Peyer's patch (tissue), 4 donors: ENCODE measurements at places on chromosomes 4 and X. TPM values are rescaled to one million over a fixed set of nuclear protein-coding genes. Genes with fewer than 3 reads are reported as not detected.

Gene ODAPH
- total RNA-seq: not detected

DNA sequence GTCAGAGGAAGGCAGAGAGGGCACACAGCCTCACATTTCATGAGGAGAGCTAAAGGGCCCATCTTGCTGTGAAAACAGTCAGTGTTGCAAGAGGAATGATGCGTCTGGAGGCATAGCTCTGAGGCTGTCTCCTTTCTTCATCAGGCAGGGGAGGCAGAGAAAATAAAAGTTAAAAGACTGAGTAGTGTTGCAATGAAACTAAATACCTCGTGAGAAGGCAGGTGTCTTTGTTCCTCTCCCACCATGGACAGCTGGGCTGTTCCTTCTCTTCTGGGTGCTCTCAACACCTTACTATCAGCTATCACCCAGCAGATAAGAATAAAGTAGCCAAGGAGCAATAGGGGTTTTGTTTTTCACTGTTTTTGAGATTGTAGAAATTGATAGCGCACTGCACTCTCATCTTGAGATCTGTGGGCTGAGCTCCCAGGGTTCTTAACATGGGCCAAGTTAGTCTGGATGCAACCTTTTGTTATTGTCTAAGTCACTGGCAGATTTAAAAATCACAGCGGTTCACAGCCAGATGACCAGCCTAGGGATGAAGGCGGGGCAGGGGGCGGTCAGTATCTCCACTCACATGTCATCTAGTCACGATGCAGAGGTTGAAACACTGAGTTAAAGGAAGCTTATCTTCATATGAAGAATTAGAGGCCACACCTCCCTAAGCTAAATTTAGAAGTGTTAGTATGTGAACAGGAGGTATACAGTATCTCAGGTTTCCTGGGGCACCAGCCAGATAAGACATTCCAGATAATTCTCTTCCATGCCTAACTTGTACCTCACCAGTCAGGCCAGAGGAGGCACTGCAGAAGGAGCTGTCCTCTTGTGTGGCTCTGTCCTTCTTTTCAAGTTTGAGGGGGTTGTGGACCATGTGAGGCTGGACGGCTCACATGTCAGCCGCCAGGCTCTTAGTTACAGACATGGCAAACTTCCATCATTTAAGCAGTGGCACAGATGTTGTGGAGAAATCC lies 36.9 kb downstream of the PARM1 start:
- H3K36me3 ChIP-seq: no peaks in the 10 kb centered on the region
- H3K27ac ChIP-seq: no peak overlapping the region
- H3K27me3 ChIP-seq: no peaks in the 10 kb centered on the region
- no peak overlapping the region for H3K4me3 ChIP-seq
- DNase-seq: no peak
- H3K4me1 ChIP-seq: no peaks in the 10 kb centered on the region

Gene MSANTD1
- total RNA-seq: 1.3 TPM

- H3K27me3 ChIP-seq: no peaks in the 10 kb centered on the region
- H3K4me3 ChIP-seq: no peak overlapping the region
- no peaks in the 10 kb centered on the region for H3K36me3 ChIP-seq
These were observed 182.7 kb upstream of the PAQR3 start for GRCh38 chr4:79121875-79122358.

GRCh38 chrX:109920325-109920724 lies 82.6 kb upstream of the TMEM164 start:
- H3K27ac ChIP-seq: no peak overlapping the region
- no peaks in the 10 kb centered on the region for H3K27me3 ChIP-seq
- DNase-seq: no peak
- H3K4me3 ChIP-seq: no peak overlapping the region
- no peaks in the 10 kb centered on the region for H3K36me3 ChIP-seq
- H3K4me1 ChIP-seq: no peaks in the 10 kb centered on the region

- H3K4me1 ChIP-seq: no peaks in the 10 kb centered on the region
- H3K27me3 ChIP-seq: no peaks in the 10 kb centered on the region
- no peak for DNase-seq
- H3K36me3 ChIP-seq: no peaks in the 10 kb centered on the region
- no peak overlapping the region for H3K4me3 ChIP-seq
These were observed 18.4 kb upstream of the CTSO start for GRCh38 chr4:155972098-155972497.

DNA sequence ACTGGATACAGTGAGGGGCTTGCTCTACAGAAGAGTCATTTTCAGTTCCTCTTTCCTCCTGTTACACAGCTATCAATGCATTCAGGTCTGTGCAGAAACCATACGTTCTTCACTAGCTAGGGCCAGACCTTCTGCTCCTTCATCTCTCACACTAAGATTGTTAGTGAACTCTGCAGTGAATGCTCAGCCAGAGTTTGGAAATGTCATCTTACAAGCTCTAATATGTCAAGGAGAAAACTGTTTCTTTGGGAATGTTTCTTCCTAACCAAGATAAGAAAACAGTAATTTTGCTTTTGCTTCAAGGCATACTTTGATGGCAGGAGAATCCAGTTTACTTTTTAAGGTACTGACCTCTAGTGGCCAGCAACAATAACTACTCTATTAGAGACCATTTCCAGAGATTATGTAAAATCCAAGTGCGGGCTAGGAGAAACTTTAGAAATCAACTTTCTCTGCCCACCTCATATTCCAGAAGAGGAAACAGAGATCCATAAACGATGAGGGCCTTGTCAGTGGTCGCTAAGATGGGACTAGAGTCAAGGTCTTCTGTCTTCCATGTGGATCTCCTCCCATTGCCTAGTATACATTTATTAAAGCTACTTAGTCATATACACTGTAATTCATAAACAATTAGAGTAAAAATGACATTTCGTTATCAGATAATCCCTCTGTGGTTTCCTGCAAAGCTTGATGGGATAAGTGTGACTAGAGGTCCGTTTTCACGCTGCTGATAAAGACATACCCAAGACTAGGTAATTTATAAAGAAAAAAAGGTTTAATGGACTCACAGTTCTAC lies 12.1 kb upstream of the CC2D2A start:
- no peak overlapping the region for H3K27ac ChIP-seq
- no peaks in the 10 kb centered on the region for H3K27me3 ChIP-seq
- no peak overlapping the region for H3K4me3 ChIP-seq
- no peak for DNase-seq

DNA sequence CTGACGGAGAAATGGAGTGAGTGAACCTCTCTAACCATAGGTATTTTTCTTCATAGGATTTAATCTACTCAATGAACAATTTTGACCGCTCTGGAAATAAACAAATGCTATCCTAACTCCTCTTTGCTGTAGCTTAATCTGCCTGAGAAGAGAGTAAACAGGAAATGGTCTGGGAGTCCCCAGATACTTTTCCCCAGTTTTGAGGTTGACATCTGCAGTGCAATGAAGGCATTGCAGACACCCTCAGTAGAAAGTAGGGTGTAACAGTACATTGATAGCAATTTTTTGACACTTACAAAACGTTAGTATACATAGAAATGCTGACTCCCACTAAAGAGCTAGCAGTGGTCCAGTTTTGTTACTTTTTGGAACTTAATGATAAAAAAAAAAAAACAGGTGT lies 495.9 kb upstream of the FAM241A start:
- no peaks in the 10 kb centered on the region for H3K27me3 ChIP-seq
- no peak overlapping the region for H3K4me3 ChIP-seq
- no peak overlapping the region for H3K27ac ChIP-seq
- no peaks in the 10 kb centered on the region for H3K36me3 ChIP-seq

GRCh38 chrX:390459-390858 lies 3.8 kb upstream of the PPP2R3B start:
- no peaks in the 10 kb centered on the region for H3K36me3 ChIP-seq
- no peaks in the 10 kb centered on the region for H3K4me1 ChIP-seq
- H3K4me3 ChIP-seq: no peak overlapping the region
- DNase-seq: no peak

- no peak for DNase-seq
- H3K36me3 ChIP-seq: peaks cover 89% of the 10 kb centered on the region
- H3K4me3 ChIP-seq: no peak overlapping the region
- H3K27me3 ChIP-seq: no peaks in the 10 kb centered on the region
- H3K4me1 ChIP-seq: no peaks in the 10 kb centered on the region
These were observed 25.1 kb downstream of the UGDH start for GRCh38 chr4:39502019-39502663.

Gene LYAR
- total RNA-seq: 3.9 TPM

- no peaks in the 10 kb centered on the region for H3K36me3 ChIP-seq
- no peaks in the 10 kb centered on the region for H3K4me1 ChIP-seq
- no peak for DNase-seq
- no peak overlapping the region for H3K4me3 ChIP-seq
- H3K27ac ChIP-seq: no peak overlapping the region
These were observed 68.8 kb downstream of the IL15 start for GRCh38 chr4:141705048-141705746.

Gene ATP8A1
- 154 TPM for total RNA-seq

Gene FGF2
- total RNA-seq: 1.0 TPM

- H3K4me1 ChIP-seq: no peaks in the 10 kb centered on the region
- no peak overlapping the region for H3K4me3 ChIP-seq
- no peaks in the 10 kb centered on the region for H3K36me3 ChIP-seq
- no peak for DNase-seq
- H3K27ac ChIP-seq: no peak overlapping the region
These were observed 213.2 kb downstream of the NLGN4X start for GRCh38 chrX:6015423-6015822.

GRCh38 chrX:124467202-124467601 lies 120.8 kb downstream of the SH2D1A start:
- H3K27me3 ChIP-seq: no peaks in the 10 kb centered on the region
- no peak overlapping the region for H3K27ac ChIP-seq
- no peaks in the 10 kb centered on the region for H3K36me3 ChIP-seq
- no peak overlapping the region for H3K4me3 ChIP-seq

- no peaks in the 10 kb centered on the region for H3K27me3 ChIP-seq
- no peak for DNase-seq
- no peak overlapping the region for H3K27ac ChIP-seq
- H3K4me1 ChIP-seq: no peaks in the 10 kb centered on the region
These were observed 35.9 kb upstream of the GUCY1B1 start for GRCh38 chr4:155722816-155723499.

DNA sequence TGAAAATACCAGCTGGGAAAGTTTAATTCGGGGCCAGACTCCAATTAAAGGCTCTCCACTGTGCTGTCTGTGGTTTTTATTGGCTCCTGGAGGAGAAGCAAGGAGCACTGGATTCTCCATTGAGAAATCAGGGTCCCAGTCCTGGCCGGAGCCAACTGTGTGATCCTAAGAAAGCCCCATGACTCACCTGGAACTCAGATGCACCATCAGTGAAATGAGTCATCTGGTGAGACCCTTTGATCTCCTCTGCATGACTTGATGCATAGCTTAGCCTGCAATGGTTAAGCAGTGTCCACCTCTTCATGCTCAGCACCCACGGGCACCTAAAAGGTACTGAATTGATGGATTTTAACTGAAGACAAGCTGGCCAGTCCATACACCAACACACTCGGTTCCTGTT lies 119.2 kb upstream of the VCX3B start:
- no peaks in the 10 kb centered on the region for H3K4me1 ChIP-seq
- DNase-seq: no peak
- no peak overlapping the region for H3K27ac ChIP-seq
- H3K4me3 ChIP-seq: no peak overlapping the region
- H3K36me3 ChIP-seq: no peaks in the 10 kb centered on the region

- H3K27me3 ChIP-seq: no peaks in the 10 kb centered on the region
- H3K4me1 ChIP-seq: no peaks in the 10 kb centered on the region
- H3K4me3 ChIP-seq: no peak overlapping the region
These were observed 65.8 kb downstream of the SUPT20HL2 start for GRCh38 chrX:24248042-24248441.

- no peaks in the 10 kb centered on the region for H3K36me3 ChIP-seq
- no peak overlapping the region for H3K27ac ChIP-seq
- DNase-seq: no peak
- no peak overlapping the region for H3K4me3 ChIP-seq
- no peaks in the 10 kb centered on the region for H3K4me1 ChIP-seq
These were observed 48.4 kb downstream of the TECRL start for GRCh38 chr4:64360664-64361398.

DNA sequence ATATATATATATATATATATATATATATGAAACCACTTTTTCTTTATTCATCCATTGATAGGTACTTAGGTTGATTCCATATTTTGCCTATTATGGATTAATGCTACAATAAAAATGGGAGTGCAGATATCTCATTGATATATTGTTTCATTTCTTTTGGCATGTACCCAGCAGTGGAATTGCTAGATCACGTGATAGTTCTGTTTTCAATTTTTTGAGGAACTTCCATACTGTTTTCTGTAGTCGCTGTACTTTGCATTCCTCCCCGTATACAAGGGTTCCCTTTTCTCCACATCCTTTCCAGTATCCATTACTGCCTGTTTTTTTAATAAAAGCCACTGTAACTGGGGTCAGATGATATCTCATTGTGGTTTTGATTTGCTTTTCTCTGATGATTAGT lies 124.6 kb downstream of the GABRB1 start:
- H3K27me3 ChIP-seq: no peaks in the 10 kb centered on the region
- DNase-seq: no peak
- no peaks in the 10 kb centered on the region for H3K36me3 ChIP-seq
- no peak overlapping the region for H3K4me3 ChIP-seq
- no peak overlapping the region for H3K27ac ChIP-seq
- no peaks in the 10 kb centered on the region for H3K4me1 ChIP-seq

GRCh38 chr4:158870626-158871334 lies 102.0 kb downstream of the FNIP2 start:
- no peak overlapping the region for H3K4me3 ChIP-seq
- no peak for DNase-seq
- no peak overlapping the region for H3K27ac ChIP-seq

Gene TMPRSS11B
- total RNA-seq: not detected

- H3K27me3 ChIP-seq: no peaks in the 10 kb centered on the region
- no peak for DNase-seq
- no peak overlapping the region for H3K27ac ChIP-seq
- no peaks in the 10 kb centered on the region for H3K36me3 ChIP-seq
- no peaks in the 10 kb centered on the region for H3K4me1 ChIP-seq
These were observed 373.6 kb downstream of the MAPK10 start for GRCh38 chr4:85986266-85986665.

GRCh38 chr4:113314426-113314825 lies 265.0 kb downstream of the ANK2 start:
- H3K36me3 ChIP-seq: no peaks in the 10 kb centered on the region
- DNase-seq: no peak
- H3K27me3 ChIP-seq: no peaks in the 10 kb centered on the region

DNA sequence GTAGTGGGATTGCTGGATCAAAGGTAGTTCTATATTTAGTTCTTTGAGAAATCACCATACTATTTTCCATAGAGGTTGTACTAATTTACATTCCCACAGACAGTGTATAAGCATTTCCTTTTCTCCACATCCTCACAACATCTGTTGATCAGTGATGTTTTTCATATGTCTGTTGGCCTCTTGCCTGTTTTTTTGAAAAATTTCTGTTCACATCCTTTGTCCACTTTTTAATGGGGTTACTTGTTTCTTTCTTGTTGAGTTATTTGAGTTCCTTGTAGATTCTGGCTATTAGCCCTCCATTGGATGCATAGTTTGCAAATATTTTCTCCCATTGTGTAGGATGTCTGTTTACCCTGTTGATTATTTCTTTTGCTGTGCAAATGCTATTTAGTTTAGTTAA lies 72.6 kb downstream of the STOX2 start:
- no peaks in the 10 kb centered on the region for H3K36me3 ChIP-seq
- no peaks in the 10 kb centered on the region for H3K4me1 ChIP-seq
- no peak for DNase-seq
- H3K27ac ChIP-seq: no peak overlapping the region

Gene LANCL3
- total RNA-seq: 0.28 TPM
